ENCODE measurements at places on chromosomes 3 and 15.

DNA sequence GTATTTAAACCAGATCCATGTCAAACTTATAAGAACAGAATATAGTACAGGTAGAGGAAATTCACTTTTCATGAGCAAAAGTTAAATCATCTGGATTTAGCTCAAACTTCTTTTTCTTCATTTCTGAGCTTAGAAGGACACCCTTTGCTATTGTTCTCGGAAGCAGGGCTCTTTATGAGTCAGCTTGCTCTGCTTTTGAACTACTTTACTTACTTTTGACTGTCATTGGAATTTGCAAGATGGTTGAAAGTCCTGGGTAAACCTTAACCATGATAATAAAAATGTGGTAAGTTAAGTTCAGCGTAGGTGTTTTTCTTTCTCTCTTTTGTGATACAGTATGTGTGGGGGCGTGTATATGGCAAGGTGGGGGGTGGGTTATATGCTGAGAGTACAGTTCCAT lies 312.7 kb upstream of the DPH6 start:
- DNase-seq = no peak

DNA sequence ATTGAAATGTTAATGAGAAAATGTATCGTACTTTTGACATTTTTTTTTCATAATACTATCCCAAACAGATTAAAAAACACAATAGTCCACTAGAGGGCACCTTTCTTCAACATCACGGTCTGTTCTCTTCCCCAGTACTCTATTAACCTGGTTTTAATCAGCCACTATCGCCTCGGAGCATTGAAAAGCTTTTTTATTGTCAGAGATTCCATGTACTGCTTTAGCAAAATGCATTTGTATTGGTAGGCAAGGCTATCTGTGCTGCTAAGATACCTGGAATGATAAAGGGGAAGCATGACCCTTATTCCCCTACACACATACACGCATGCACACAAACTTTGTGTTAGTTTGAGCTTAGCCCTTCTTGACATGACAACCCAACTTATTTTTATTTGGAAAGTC lies 160.1 kb upstream of the IL12A start:
- DNase-seq = no peak

DNA sequence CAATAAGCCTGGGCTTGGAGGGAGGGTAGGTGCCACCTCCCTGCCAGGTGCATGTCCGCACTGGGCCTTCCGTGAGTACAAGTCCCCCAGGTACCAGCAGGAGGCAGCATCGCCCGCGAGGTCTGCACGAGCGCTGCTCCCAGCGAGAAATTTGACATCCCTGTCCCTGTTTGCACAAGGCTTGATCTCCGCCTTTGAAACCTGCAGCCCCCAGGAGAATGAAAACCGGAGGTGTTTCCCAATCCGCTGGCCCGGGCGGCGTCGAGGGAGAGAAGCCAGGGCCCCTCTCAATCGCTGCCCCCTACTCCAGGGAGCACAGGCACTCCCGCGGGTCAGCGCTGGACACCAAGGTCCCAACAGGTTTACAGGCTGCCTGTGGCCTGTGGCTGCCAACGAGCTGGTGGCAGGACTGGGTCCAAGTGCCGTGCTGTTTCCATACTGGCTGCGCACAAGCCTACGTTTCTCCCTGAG lies 961 bp downstream of the HAPLN3 start:
- DNase-seq = peak; percentile 81

- DNase-seq = no peak
These were observed 371.8 kb downstream of the IL20RB start for GRCh38 chr3:137329594-137329993.
